ENCODE measurements at places on chromosomes 16 and 17. TPM values are rescaled to one million over a fixed set of nuclear protein-coding genes. Genes with fewer than 3 reads are reported as not detected.

Gene KRTAP4-6
- total RNA-seq, result 1.2 TPM

Gene TSR3
- 55.6 TPM for total RNA-seq

Gene JMJD6
- total RNA-seq, result 40.4 TPM

Gene SEZ6L2
- 12.5 TPM for total RNA-seq

Gene IL34
- total RNA-seq, result 22.6 TPM

GRCh38 chr17:57948555-57949420, 6.4 kb downstream of the CUEDC1 start:
- DNase-seq, result peak; percentile 91

- no peak for DNase-seq
Measured at GRCh38 chr16:83599789-83600462, 207.9 kb upstream of the HSBP1 start.
